Chondrocyte (in vitro differentiated cells): ENCODE measurements at places on chromosomes 11 and 22. TPM values are rescaled to one million over a fixed set of nuclear protein-coding genes. Genes with fewer than 3 reads are reported as not detected.

- H3K4me3 ChIP-seq = no peak overlapping the region
- DNase-seq = no peak
- H3K36me3 ChIP-seq = no peaks in the 10 kb centered on the region
- H3K4me1 ChIP-seq = no peaks in the 10 kb centered on the region
Measured at GRCh38 chr11:107783121-107783520, 71.3 kb upstream of the SLN start.

DNA sequence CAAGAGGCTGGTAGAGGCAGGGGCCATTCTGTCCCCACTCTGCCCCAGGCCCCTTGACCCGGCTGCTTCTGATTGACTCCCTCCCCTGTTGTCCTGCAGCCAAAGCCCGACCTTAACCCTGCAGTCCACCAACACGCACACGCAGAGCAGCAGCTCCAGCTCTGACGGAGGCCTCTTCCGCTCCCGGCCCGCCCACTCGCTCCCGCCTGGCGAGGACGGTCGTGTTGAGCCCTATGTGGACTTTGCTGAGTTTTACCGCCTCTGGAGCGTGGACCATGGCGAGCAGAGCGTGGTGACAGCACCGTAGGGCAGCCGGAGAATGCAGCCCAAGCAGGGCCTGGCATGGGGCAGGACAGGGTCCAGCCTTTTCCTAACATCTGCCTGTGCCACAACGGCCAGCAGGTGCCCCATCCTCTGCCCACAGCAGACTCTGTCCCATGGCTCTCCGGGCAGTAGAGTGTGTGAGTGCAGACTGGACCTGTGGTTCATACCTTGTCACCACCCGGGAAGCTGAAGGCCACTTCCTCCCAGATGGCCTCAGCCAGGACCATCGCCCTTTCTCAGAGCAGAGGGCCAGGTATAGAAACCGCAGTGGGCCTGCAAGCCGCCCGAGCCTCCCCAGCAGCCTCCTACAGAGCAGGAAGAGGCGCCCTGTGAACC lies 26.8 kb upstream of the MGAT3 start:
- peak; percentile 82 for DNase-seq
- no peak overlapping the region for H3K4me3 ChIP-seq
- peaks cover 2% of the 10 kb centered on the region for H3K36me3 ChIP-seq
- H3K27ac ChIP-seq = peak overlapping the region; percentile 32

- H3K4me1 ChIP-seq = peaks cover 8% of the 10 kb centered on the region
- no peaks in the 10 kb centered on the region for H3K27me3 ChIP-seq
- peaks cover 24% of the 10 kb centered on the region for H3K36me3 ChIP-seq
- no peak for DNase-seq
Measured at GRCh38 chr11:17145972-17146371, 61.8 kb downstream of the PIK3C2A start.

DNA sequence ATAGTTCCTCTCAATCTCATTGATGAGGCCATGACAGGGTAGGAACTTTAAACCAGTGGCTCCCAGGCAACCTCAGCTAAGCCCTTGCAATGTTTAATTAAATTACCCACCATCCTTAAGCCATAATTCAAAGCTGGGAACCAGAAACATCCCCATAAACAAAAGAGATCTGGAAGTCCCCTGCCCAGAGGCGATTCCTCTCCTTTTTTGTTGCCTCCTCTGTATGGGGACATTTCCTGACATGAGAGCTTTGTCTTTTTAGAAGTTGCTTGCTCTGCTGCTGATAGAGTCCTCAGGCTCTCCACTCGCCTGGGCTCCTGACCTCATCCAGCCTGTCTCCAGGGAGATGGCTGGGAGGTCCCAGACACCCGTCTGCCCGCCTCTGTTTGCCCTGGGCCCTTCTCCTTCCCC lies 3.2 kb downstream of the DTX4 start:
- peaks cover 14% of the 10 kb centered on the region for H3K27me3 ChIP-seq
- H3K4me3 ChIP-seq = no peak overlapping the region
- H3K4me1 ChIP-seq = peaks cover 23% of the 10 kb centered on the region
- no peaks in the 10 kb centered on the region for H3K36me3 ChIP-seq

APOBEC3C gene
- total RNA-seq = 17.2 to 22.3 TPM (median 21.3 TPM) in 3 replicates

CNIH2 gene
- total RNA-seq = 2.5 to 2.8 TPM (median 2.8 TPM) in 3 replicates
